ENCODE measurements at places on chromosomes 16 and 17. TPM values are rescaled to one million over a fixed set of nuclear protein-coding genes. Genes with fewer than 3 reads are reported as not detected.

Gene TERB1
- not detected for total RNA-seq

Gene C17orf50
- not detected for total RNA-seq

Gene NOD2
- total RNA-seq, result 2.8 TPM

Gene IL34
- total RNA-seq, result 0.12 TPM

Gene MYH13
- total RNA-seq, result under 0.01 TPM

Gene GAS2L2
- total RNA-seq, result not detected

GRCh38 chr17:79632432-79632735, 21.5 kb upstream of the RBFOX3 start:
- no peak for DNase-seq

GRCh38 chr17:58568044-58568799, 53.8 kb upstream of the MTMR4 start:
- no peak for DNase-seq

- DNase-seq, result peak; percentile 16
Observed at GRCh38 chr17:45432405-45433158, at the start of gene ARHGAP27. Gene ARHGAP27, minus strand, starts transcription at chr17:45432870. Its CDS starts 2,591 bp downstream, at chr17:45430279.

- DNase-seq, result no peak
Observed at GRCh38 chr17:44912763-44913544, 2.3 kb downstream of the GFAP start.

DNA sequence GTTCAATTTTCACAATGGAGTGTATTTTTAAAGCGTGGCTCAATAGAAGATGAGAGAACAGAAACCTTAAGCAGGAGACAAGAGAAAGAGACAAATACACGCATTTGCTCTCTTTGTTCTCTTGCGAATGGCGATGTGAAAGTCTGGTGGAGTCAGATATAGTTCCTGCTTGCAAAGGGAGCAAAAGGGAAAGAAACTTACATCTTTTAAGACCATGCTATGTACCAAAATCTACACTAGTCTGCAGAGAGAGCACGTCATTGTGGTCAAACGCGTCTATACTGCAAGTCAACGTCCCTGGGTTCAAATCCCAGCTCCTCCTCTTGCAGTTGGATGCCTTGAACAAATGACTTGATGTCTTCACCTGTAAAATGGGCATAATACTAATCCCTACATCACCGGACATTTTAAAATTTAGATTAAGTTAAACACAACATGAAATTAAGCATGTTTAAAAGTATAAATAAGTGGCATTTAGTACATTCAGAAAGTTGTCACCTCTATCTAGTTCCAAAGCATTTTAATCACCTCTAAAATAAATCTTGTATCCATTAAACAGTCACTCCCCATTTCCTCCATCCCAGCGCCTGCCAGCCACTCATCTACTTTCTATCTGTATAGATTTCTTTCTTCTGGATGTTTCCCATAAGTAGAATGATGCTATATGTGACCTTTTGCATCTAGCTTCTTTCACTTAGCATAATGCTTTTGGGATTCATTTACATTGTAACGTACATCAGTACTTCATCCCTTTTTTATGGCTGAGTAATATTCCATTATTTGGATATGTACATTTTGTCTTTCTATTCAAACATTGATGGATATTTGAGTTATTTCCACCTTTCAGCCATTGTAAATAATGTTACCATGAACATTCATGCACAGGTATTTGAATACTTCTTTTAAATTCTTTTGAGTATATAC, 406.9 kb downstream of the TMEM114 start:
- no peak for DNase-seq

DNA sequence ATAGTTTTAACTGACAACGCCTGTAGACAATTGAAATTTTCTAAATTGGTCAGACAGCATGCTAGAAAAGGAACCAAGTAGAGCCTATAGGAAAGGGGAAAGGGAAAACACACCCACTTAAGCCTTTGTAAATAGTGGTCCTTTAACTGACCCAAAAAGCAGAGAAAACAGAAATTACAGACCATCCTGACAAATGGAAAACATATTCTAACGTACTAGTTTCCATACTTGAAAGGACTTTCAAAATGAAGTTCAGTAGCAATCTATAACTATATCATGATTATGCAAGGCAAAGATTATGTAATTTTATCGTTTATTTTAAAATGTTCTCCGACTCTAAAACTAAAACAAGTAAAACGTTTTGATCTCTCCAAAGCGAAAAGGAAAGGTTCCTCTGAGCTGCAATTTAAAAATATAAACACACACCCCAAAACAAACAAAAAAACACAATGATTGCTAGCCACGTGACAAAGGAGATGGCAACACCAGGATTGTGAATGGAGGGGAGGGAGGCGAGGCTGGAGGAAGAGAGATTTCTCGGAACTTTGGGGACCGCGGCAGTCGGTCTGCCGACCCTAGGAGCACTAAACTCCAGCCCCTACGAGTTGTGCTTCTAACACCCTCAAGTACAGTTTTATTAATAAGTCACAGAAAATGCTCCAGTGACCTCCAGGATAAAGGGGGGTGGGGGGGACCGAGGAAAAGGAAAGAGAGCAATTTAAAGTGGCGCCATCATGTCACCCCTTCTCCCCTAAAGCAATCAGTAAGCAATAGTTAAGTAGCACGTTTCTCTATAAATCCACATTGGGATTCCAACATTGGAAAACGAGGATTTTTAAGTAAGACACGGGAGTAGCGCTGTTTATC, 1.7 kb downstream of the KANSL1 start:
- peak; percentile 11 for DNase-seq

GRCh38 chr17:82775001-82775823, 23.3 kb downstream of the TBCD start:
- DNase-seq, result peak; percentile 14

GRCh38 chr17:68435876-68436842, 21.1 kb downstream of the WIPI1 start:
- peak; percentile 87 for DNase-seq

DNA sequence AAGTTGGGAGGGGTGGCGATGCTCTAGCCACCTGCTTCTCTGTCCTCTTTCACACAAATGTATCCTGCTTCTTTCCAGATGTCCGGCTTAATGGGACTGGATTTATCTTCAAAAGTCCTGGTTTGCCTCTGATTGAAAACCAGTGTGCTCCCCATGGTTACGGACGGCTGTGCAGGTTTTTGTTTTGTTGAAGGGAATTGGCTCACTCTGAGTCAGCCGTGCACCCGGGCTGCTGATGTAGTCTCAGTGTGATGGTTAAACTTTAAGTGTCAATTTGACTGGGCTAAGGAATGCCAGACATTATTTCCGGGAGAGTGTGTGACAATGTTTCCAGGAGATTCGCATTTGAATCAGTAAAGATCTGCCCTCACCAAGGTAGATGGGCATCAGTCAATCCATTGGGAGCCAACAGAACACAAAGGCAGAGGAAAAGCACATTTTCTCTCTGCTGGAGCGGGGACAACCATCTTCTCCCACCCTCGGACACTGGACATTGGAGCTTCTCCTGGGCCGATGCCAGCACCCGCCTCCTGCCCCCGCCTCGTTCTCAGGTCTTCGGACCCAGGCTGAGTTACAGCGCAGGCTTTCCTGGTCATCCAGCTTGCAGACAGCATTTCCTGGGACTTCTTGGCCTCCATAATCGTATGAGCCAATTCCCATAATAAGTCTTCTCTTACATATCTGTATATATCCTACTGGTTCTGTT, 126.9 kb upstream of the TNRC6C start:
- DNase-seq, result peak; percentile 36
